Stimulated activated CD4-positive, alpha-beta T cell treated with anti-CD3 and anti-CD28 coated beads, Interleukin-1b, Interleukin-23, amount 100 ng/mL, for 1 hour (primary cell): ENCODE measurements at places on chromosomes 16 and 17.

DNA sequence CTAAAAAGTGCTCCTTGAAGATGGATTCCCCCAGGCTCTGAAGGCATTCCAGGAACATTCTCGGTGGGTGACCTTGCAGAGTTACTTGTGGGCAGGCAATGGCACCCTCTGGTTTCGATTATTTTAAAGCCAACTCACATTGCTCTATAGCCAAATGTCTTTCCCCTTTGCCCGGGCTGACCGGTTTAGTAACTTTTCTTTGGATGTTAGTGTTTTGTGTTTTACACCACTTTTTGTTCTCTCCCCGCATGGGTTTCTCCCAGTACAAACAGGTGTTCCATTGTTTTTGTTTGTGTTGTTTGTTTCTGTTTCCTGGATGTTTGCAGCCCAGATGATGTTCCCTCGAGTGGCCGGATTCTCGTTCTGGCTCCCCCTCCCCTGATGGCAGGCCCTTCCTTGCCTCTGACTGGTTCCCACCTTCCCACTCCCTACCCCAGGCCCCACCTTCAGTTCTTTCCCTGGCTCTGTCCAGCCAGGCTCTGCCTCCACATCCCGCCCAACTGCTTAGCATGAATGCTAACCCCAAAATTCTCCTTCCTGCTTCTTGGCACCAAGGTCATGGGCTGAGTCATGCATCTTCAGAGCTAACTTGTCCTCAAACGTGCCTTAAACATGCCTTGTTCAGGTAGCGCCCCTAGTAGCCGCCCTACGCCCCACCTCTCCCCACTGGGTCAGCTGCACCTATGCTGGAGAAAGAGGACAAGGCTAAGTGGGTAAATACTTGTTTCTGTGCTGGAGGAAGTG, 40.6 kb downstream of the ELAC2 start:
- DNase-seq, result no peak

GRCh38 chr16:28110074-28110473, 46.6 kb upstream of the GSG1L start:
- DNase-seq, result no peak

DNA sequence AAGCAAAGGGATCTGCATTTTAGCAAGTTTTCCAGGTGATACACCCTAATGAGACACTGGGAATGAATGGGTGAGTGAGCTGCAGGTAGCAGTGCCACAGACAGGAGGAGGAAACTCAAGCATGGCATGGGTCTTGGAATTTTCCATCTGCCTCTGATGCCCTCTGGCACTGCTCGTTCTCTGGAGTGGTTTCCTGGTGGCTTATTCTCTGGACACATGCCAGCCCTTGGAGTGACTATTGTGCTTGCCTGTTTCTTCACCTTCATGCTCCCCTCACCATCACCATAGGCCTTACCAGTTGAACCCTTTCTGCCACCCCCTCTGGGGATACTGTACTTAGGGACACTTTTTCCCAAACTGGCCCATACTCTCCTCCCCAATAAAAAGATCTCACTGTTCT, 1.6 kb downstream of the COASY start:
- no peak for DNase-seq

GRCh38 chr16:84780544-84781376, 39.0 kb upstream of the CRISPLD2 start:
- DNase-seq, result no peak

DNA sequence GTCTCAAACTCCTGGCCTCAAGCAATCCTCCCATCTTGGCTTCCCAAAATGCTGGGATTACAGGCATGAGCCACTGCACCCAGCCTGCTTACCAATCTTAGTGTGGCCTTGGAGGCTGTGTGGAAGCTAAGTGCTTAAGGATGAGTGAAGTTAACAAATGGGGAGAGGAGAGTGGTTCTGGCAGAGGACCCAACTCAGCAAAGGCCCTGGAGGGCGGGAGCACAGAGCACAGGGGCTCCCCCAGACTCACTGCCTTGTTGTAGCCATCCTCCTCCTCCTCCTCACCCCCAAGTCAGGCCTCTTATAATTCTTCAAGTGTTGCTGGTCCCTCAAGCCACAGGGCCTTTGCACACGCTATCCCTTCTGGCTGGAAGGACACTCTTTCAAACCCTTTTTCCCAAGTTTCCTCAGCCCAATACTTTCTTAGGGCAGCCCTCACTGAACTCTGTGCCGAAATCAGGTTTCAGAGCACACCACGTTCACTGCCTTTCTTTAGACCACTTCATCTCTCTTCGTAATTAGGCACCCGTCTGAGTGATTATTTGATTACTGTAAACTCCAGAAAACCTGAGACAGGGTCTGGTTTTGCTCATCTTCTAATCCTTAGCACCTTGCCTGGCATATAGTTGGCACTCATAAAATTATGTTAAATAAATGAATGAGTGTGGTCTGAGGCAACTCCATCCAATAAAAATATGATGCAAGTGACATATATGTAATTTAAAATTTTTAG, 23.4 kb downstream of the NGFR start:
- DNase-seq, result no peak

- DNase-seq, result no peak
Measured at GRCh38 chr17:77622647-77623046, 335.9 kb upstream of the TNRC6C start.

DNA sequence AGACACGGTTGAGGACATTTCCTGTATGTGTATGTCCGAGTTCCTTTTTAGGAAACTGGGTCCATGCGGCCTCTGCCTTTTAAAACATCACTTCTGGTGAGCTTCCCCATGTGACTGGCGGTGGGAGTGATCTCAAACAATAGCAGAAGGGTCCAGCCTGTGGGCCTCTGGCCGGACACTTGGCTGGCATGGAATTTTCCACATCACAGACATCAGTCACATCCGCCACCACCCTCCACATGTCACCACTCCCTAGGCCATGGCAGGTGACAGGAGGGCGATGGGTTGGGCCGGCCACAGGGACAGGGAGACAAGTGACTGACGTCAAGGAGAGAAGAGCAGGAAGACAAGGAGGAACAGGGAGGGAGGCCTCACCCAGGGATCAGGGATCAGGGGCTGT, 83.7 kb downstream of the DNAH17 start:
- DNase-seq, result no peak

DNA sequence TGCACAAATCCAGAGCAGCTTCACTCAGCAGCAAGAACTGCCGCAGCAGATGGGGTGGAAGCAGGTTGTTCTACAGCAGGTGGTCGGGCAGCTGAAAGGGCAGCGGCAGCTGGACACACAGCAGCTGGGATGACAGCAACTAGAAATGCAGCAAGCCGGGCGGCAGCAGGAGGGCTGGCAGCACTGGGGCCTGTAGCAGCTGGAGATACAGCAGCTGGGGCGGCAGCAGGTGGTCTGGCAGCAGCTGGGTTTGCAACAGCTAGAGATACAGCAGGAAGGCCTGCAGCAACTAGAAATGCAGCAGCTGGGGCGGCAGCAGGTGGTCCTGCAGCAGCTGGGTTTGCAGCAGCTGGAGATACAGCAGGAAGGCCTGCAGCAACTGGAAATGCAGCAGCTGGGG, 460 bp downstream of the KRTAP4-3 start:
- no peak for DNase-seq

- no peak for DNase-seq
Measured at GRCh38 chr16:57893559-57894389, 77.2 kb downstream of the CNGB1 start.

- DNase-seq, result no peak
Measured at GRCh38 chr17:56894859-56895455, 18.9 kb downstream of the TRIM25 start.

GRCh38 chr16:30786115-30786935, 680 bp downstream of the ZNF629 start:
- DNase-seq, result no peak

DNA sequence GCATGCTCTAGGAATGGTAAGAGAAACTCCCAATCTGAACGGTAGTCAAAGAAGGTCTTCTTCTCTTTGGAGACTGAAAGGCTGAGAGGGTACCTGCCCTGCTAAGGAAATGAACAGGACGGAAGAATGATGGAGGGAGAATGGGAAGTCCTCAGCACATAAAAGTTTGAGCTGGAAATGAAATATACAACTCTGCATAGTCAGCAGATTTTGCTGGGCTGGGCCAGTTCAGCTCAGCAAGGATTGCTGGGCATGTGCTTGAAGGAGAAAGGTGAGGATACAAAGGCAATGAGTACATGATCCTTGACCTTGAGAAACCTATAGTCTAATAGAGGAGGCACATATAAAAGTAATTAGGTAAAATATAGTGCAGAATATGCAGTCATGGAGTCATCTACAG, 669.3 kb downstream of the MAF start:
- no peak for DNase-seq

DNA sequence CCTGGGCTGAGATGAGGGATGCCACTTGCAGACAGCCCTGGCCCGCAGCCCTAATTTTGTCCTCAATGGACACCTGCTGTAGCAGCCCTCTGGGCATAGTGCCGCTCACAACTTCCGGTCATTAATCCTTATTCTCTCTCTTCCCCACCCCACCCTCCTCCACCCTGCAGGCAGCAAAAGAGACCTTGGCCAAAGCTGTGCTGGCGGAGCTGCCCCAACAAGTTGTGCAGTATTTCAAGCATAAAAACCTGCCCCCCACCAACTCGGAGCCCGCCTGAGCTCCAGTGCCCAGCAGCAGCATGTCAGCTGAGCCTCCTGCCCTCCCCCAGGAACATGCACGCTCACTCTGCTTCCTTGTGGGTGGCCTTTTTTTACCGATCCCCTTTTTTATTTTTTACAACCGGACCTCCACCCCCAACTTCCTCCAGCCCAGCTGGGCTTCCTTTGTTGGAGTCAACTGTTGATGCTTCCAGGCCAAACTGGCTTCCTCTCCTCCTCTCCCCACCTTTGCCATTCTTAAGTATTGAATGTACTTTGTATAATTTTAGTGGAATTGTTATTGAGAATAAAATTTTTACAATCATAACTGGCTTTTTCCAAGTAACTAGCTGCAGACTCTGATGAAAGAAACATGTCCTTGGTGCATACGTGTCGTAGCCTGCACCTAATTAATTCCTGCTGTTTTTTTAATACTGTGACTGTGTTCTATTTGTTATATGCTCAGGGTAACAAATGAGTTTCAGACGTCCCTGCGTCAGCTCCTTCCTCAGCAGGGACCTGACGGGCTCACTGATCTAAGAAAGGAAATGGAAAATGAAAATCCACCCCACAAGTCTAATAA, 38.2 kb downstream of the PSME3IP1 start:
- no peak for DNase-seq

DNA sequence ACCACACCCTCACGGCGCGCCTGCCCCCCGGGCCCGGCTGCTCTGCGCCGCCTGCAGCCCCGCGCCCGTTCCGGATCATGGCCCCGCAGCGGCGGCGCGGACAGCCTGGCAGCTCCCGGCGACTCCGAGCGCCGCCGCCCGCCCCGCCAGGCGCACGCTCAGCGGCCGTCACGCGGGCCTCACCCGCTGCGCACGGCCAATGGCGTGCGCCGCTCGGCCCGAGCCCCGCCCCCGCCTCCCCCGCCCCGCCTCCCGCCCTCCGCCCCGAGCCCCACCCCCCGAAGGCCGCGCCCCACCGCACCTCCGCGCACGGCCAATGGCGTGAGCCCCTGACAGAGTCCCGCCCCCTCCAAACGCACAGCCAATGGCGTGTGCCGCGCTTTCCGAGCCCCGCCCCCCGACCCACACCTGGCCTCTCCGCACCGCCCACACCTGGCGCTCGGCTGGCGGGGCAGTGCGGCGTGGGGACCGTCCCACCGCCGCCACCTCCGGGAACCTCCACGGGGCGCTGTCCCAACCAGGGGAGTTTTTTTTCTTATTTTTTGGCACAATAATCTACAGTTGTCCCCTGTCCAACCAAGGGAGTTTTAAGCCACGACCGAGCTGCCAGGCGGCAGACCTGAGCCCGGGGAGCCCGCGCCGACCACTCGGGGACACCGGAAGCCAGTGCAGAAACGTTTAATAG, at the start of gene PCYT2:
PCYT2 (minus strand) TSS at position 123 of the 685 bp plus-strand sequence; CDS start at position 79, 44 bp downstream.
- DNase-seq, result peak; percentile 86
